ENCODE measurements at places on chromosomes 7 and 10. TPM values are rescaled to one million over a fixed set of nuclear protein-coding genes. Genes with fewer than 3 reads are reported as not detected.

GRCh38 chr10:61835069-61835945, 66.2 kb upstream of the ARID5B start:
- DNase-seq: peak; percentile 19

- no peak for DNase-seq
Measured at GRCh38 chr10:13908475-13908874, 321.7 kb downstream of the PRPF18 start.

DNA sequence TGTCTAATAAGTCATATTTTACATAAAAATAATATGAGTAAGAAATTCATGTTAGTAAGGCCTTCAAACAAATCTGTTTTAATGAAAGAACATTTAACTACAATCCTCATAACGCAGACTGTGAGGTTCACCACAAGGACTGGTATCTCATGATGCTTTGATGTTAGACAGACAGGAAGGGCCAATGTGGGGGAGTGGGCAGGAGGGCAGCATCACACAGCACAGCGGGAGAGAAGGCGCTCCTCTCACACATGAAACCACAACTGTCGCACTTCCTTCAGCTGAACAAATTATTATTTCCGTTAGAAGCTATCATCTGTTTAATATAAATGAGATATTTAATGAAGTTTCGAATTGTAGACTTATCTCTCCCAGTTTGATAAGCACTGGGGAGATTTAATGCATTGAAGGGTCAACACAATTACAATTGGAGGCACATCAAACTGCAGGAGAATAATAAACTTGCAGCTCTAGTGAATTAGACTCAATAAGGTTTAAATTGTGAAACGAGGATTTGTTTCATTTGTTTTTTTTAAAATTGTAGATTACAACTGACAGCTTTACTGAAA, 466.1 kb downstream of the PARD3 start:
- no peak for DNase-seq

DNA sequence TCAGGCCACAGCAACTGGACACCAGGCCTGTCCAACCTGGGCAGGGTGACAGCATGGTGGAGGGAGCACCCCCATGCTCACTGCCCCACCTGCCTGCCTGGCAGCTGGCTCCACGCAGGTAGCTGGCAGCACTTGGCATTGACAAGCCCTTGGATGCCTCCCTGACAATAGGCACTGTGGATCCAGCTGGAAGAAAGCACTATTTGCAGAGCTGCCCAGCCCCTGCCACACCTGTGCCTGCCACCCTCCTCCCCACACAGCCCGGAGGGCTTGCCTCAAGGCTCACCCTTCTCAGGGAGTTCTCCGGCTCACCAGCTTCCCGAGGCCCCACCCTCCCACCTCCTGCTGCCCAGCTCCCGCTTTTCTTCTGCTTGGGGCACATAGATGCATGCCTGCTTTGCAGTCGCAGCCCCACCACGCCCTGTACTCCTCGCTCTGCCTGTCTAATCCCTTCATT, 160.1 kb downstream of the NEURL1 start:
- DNase-seq: no peak

DNA sequence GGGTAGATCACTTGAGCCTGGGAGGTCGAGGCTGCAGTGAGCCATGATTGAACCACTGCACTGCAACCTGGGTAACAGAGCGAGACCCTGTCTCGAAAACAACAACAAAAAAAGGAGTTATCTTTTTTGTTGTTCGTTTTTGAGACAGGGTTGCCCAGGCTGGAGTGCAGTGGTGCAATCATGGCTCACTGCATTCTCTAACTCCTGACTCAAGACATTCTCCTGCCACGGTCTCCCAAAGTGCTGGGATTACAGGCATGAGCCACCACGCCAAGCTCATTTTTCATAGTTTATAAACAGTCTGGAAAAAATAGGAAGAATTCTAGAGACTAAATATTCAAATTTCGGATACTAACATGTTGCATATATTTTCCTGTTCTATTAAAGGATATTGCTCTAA, 29.4 kb downstream of the SFXN4 start:
- peak; percentile 48 for DNase-seq

DNA sequence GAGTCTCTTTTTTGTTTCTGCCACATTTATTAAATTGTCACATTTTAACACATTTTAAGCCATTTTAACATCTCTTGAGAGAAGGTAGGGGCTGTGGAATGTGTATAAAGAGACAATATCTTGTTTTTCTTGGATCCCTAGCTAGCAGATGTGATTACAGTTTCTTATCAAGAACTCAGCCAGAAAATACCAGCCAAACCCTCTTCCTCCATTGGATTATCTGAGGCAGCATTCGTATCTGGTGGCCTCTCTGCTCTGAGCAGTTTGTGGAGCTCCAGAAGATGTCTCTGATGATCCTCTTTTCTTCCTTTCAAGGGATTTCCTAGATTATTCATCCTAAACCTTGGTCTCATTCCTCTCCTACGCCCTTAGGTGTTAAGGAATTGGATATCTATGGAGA, 35.3 kb upstream of the PFKFB3 start:
- no peak for DNase-seq

- peak; percentile 70 for DNase-seq
Measured at GRCh38 chr10:101772895-101773761, 2.8 kb downstream of the FGF8 start.

- no peak for DNase-seq
Measured at GRCh38 chr7:80895056-80895455, 23.8 kb downstream of the SEMA3C start.

DNA sequence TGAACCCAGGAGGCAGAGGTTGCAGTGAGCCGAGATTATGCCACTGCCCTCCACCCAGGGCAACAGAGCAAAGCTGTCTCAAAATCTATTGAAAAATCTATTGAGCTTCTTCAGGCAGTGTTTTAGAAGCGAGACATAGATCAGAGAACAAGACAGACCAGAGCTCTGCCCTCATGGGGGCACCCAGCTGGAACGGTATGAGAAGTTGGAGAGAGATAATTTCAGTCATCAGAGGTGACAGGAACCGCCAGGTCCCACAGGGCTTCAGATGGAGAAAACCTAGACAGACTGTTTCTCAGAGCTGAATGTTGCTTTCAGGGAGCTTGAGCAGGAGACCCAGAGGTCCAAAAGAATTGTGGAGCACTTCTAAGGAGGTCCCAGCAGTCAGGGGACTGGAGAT, 14.2 kb upstream of the GTF2IRD1 start:
- no peak for DNase-seq

DNA sequence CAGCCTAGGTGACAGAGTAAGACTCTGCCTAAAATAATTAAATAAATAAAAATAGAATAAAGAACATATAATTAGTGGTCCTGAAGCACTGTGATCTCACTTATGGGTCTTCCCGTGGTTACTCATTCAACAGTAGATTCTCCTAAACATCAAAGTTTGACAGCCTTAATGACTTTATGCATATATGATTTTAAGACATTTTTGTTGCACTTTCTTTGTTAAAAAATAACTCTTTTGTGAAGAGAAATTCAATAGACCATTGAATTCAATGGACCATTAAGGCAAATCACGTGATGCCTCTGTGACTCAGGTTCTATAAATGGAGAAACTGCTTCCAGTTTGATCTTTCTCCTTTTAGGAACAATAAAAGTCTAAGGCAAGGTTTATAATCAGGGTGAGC, 59.6 kb downstream of the ATOH7 start:
- DNase-seq: no peak

DNA sequence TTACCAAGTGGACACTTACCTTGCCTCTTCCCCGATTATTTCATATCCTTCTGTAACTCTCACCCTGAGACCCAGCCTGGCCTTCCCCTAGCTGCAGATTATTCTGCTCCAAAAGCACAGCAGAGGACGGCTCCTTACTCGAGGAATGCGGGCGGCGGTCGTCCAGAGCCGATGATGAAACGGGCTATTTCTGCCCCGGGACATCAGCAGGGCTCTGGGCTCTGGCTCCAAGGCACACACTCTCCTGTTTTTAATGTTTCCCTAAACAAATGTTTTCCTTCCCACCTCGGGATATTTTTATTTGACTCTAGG, 343 bp upstream of the C10orf71 start:
- no peak for DNase-seq

- no peak for DNase-seq
Measured at GRCh38 chr7:82339958-82340357, 103.6 kb downstream of the CACNA2D1 start.

- peak; percentile 86 for DNase-seq
Measured at GRCh38 chr10:27744802-27745731, 552 bp downstream of the MKX start.

DNA sequence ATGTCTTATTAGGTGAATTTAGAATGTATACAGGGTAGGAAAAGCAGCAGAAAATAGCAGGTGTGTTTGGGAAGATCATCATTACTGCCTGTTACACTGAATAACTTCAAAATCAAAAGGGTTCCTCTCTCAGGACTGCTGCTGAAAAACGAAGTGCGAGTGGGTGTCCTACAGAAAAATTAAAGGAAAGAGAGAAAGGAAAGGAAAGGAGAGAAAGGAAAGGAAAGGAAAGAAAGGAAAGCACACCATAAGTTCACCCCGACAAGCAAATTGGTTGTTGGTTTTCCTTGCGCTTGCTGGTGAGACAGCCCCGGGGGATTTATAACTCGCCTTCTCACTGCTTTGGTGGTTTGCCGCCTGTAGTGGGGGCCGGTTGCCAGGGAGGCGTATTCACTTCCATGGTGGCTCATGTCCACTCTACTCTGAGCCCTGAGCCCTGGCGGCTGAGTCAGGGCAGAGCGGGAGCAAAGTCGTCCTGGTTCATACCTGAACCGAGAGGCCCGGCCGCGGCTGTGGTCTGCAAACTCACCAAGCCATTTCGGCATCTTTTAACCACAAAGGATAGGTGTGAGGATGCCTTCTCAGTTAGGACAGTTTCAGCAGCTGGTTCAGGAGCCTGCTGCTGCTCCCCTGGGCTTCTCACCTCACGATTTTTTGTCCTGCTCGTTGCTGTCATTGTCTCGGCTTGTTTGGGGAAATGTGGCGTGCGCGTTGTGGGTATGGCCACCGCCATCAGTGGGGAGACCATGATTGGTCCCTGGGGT, 26.1 kb downstream of the INPP5A start:
- DNase-seq: no peak

DNA sequence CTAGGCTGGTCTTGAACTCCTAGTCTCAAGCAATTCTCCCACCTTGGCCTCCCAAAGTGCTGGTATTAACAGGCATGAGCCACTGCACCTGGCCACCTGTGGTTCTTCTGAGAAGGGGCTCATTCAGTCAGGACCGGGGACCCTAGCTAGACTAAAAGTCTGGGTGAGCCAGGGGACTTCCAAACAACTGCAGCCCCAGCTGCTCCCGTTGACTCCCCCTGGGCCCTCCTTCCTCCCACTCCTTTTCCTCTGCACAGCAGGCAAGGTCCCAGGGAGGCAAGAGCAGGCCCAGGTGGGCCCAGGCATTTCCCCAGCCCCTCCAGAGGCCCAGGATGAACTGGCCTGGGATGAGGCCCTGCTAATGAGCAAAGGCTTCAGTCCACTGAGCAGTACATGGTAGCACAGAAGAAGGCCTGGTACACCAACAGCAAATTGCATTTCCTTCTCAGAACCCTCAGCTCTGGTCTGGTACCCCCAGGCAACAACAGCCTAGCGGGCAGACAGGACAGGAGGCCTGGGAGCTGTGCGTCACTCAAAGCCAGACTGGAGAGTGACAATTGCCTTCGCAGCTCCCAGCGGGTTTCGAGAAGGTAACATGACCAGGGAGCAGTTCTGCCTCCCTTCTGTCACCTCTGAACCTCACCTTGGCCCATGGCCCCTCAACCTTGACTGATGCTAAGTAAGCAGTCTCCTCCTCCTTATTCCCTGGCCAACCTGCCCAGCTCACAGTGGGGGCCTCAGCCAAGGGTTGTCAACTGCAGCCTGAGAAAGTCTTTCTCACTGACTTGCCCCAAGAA, 30.7 kb upstream of the HSPA12A start:
- DNase-seq: no peak

DNA sequence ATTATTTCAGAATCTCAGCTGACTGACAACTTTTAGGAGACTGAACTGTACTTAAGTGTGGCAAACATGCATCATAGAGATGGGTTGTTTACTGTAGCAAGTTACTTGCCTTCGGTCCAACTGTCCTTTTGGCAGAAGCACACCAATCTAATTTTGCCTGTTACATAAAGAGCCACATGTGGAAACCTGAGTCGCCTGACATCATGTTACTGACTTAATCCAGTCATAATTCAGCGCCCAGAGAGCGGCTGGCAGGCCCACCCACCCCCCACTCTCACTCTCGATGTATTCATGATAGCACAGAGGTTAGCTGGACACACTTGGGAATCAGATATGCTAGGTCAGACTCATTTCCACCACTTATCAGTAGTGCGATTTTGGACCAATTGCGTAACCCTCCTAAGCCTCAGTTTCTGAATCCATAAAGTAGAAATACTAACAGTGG, 57.3 kb upstream of the CAPZA2 start:
- DNase-seq: peak; percentile 58

DNA sequence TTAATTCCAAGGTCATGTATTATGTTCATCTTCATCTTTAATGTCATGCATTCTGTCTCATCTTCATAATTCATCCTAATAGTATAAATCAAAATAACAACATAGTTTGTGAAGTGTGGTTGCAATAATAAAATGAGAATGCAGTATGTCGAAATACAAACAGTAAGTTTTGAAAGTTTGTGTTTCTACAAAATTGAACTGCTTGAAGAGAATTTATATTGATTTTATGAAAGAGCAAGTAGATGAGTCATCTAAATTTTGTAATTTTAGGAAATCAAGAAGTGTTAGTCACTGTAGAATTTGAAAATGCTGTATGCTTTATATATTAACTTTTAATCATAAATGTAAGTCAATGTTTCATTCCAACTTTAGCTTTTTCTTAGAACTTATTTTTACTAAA, 190.5 kb upstream of the PPP1R3A start:
- no peak for DNase-seq

GRCh38 chr10:130282492-130283218, 146.5 kb downstream of the GLRX3 start:
- DNase-seq: no peak

- DNase-seq: no peak
Measured at GRCh38 chr10:110923856-110924493, 4.6 kb downstream of the SHOC2 start.

- peak; percentile 68 for DNase-seq
Measured at GRCh38 chr7:151137076-151137675, 30.3 kb downstream of the GBX1 start.

Gene MYPN
- total RNA-seq: not detected

Gene ARMC3
- not detected for total RNA-seq

Gene TFPI2
- total RNA-seq: 0.46 TPM

Gene CHN2
- total RNA-seq: 1.0 TPM

Gene SPDYE3
- not detected for total RNA-seq

Gene JCAD
- total RNA-seq: 14.7 TPM

Gene PTF1A
- not detected for total RNA-seq

Gene TMEM140
- 7.6 TPM for total RNA-seq

Gene PNLIPRP2
- total RNA-seq: not detected

Gene ATRNL1
- total RNA-seq: 0.61 TPM

Gene NOBOX
- not detected for total RNA-seq

Gene GBX1
- not detected for total RNA-seq

Gene ADCY1
- 0.49 TPM for total RNA-seq

Data from lower leg skin (tissue), 4 donors.